ENCODE measurements at places on chromosomes 7 and 10. TPM values are rescaled to one million over a fixed set of nuclear protein-coding genes. Genes with fewer than 3 reads are reported as not detected.

DNA sequence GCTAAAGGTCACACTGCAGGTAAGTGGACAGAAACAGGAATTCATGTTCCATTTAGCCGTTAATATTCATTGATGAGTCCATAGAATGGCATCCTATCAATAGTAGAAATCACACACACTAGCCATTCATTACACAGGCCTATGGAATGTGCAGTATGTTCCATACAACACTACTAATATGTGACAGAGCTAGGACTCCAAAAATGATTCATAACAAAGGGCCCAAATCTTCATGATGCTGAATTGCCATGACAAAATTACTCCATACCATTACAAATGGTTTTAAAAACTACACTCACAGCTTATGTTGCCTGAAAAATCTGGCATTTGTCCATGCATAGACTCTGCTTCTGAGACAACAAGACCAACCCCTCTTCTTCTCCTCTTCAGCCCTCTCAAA lies 549.1 kb downstream of the XPNPEP1 start:
- no peak for DNase-seq

DNA sequence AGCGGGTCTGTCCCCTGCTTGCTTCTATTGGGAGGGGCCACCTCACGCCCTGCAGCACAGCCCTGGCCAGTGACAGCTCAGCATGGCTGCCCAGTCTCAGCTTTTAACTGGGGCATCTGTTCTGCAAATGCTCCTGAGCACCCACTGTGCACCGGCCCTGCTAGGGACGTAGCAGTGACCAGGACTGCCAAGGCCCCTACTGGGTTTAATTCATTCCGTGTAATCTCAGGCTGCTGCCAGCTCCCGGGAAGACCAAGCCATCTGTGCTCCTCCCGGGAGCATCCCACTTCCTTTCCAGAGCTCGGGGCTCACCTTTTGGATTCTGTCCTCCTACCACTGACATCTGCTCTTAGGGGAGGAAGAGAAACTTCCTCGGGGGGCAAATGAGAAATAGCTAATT lies 85.2 kb downstream of the ADARB2 start:
- no peak for DNase-seq

The HIP1 gene
- polyA plus RNA-seq = 21.9 TPM

The C10orf62 gene
- 0.11 TPM for polyA plus RNA-seq

The CDH23 gene
- polyA plus RNA-seq = 4.1 TPM

The CCDC186 gene
- 11.9 TPM for polyA plus RNA-seq
